ENCODE measurements at places on chromosomes 2 and 18.

GRCh38 chr2:205806143-205806905 is 124.0 kb downstream of the NRP2 start:
- no peak for DNase-seq

- no peak for DNase-seq
Observed at GRCh38 chr2:128597121-128597762, 278.6 kb upstream of the HS6ST1 start.

DNA sequence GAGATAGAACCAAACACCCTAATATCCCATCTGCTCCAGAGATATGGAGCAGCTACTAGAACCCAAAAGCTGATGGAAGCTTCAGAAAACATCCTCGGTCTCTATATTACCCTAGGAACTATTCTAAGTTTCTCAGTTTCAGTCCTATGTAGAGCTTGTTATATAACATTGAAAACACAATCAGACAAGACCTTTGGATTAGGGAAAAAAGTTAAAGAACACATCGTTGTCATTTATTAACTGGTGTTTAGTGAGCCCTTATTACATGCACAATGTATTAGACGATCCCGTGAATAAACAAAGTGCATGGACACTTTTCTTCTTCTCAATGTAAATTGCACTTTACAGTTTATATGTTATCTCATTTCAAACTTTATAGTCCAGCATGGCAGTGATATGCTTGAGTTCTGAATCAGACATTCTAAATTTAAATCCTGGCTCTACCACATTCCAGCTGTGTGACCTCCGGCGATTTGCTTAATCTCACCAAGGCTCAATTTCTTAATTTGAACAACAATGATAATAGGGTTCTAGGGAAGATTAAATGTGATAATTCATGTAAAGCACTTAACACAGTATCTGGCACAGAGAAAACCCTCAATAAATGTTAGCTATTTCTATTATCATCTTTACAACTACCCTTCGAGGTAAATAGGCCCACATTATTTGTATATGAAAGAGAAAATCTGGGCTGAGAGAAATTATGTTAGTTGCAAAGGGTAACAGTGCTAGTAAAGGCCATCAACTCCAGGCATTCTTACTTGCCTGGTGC is 83.6 kb upstream of the PIK3C3 start:
- DNase-seq: no peak

GRCh38 chr2:194214192-194214591 is 1442.8 kb upstream of the SLC39A10 start:
- no peak for DNase-seq

- DNase-seq: peak; percentile 96
Observed at GRCh38 chr2:188367164-188367563, 75.5 kb downstream of the GULP1 start.

- DNase-seq: no peak
Observed at GRCh38 chr2:239917125-239917956, 107.8 kb downstream of the NDUFA10 start.

DNA sequence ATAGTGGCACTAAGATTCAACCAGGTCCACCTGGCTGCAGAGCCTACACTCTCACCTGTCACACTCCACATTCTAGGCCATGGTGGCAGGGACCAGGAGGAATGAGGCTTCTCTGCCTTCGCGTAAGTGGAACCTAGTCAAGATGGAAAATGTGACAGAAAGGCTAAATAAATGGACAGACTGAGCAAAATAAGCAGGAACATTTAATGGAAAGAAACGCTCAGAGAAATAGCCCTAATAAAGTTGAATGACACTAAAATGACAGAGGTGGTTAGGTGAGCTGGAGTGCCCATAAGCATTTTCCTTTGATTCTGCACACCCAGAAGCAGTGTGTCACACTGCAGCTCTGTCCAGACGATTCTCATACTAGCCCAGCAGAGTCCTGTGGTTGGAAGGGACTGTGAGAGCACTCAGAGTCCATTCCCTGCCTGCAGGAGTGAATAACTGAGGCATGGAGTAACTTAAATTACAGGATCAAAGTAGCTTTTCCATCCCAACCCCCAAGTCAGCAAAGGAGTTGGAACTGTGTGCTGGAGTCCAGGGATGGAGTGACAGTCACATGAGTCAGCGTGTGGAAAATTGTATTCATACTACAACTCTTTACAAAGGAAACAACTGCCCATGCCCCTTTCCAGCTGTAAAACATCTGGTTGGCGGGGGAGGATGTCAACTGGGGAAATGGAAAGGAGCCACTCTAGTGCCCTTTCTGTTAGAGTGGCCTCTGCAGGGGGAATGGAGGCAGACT is 105.4 kb upstream of the LGALSL start:
- DNase-seq: no peak

- no peak for DNase-seq
Observed at GRCh38 chr2:38370664-38371063, 6.4 kb downstream of the ATL2 start.

GRCh38 chr2:19697131-19697530 is 204.7 kb downstream of the TTC32 start:
- no peak for DNase-seq

DNA sequence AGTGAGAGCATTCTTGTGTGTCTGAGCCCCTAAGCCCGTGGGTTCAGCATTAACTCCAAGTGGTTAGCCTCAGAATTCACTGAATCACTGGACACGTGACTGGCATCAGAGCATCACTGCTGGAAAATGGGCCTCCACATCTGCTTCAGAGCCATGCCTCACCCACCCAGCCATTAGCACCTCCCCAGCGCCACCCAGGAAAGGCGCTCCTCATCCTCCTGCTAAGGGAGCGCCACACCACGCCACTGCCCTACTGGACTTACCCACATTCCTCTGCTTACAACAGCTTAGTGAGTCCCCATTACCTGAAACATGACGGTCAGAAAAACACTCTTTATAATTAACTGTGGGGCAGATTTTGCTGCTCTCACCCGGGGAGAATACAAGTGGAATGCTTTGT is 442.6 kb upstream of the MYT1L start:
- DNase-seq: no peak

GRCh38 chr2:85421260-85422071 is 3.0 kb downstream of the SH2D6 start:
- DNase-seq: peak; percentile 66
